ENCODE measurements at places on chromosomes 5 and 9.

- no peak for DNase-seq
These were observed 100.1 kb downstream of the SUSD1 start for GRCh38 chr9:112075009-112075378.

DNA sequence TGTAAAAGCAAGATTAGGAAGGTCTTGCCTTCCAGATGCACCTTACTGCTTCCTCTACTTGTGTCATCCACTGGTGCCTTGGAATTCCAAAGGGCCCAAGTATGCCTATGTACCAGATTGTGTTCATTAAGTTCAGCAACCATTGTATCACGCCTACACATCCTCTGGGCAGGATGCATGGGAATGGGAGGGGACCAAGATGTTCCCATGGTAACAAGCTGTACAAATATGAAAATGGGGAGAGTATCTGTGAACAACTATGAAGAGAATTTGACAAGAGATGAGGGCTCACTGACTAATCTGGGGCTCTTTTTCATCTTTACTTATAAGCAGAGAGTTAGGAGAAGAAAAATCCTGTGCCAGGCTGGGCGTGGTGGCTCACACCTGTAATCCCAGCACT is 137.8 kb upstream of the MAP1B start:
- DNase-seq = no peak

DNA sequence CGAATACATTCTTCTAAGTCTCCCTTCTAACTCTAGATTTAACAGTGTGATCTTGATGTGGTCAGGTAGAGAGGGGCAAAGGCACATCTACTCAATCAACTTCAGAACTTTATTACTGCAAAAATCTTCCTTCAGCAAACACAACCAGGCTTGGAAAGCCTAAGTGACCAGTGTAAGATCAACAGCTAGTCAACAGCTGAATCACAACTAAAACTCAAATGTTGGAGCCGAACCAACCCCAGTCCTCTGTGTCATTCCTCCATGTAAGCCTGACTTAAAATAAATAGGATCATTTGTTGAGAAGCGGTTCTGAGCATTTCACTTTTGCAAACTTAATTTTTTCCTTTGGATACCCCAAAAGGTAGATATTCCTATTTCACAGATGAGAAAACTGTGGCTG is 352.7 kb downstream of the EBF1 start:
- DNase-seq = no peak

- DNase-seq = no peak
These were observed 90.7 kb downstream of the SNX24 start for GRCh38 chr5:122936088-122936487.
